Activated CD4-positive, alpha-beta memory T cell treated with anti-CD3 and anti-CD28 coated beads for 36 hours (primary cell): ENCODE measurements at places on chromosomes 1 and 21. TPM values are rescaled to one million over a fixed set of nuclear protein-coding genes. Genes with fewer than 3 reads are reported as not detected.

The TMOD4 gene
- 2.7 TPM for total RNA-seq

The AADACL3 gene
- not detected for total RNA-seq

GRCh38 chr1:151502859-151503780, 8.1 kb upstream of the CGN start:
- no peak for DNase-seq

- DNase-seq, result peak; percentile 73
Measured at GRCh38 chr1:41810446-41810845, 108.3 kb downstream of the HIVEP3 start.

GRCh38 chr21:37866027-37866426, 50.2 kb downstream of the KCNJ6 start:
- DNase-seq, result no peak

DNA sequence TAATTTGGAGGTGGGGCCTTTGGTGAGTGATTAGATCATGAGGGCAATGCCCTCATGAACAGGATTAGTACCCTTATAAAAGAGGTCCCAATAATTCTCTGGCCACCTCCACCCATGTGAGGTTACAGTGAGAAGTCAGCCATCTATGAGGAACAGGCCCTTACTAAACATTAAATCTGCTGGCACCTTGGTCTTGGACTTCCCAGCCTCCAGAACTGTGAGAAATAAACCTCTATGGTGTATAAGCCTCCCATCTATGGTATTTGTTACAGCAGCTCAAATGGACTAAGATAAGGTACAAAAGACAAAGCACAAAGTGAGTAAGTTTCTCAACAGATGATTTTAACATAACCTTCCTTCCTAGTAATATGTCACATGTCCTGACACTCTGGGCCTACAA, 22.3 kb downstream of the NRIP1 start:
- DNase-seq, result no peak

DNA sequence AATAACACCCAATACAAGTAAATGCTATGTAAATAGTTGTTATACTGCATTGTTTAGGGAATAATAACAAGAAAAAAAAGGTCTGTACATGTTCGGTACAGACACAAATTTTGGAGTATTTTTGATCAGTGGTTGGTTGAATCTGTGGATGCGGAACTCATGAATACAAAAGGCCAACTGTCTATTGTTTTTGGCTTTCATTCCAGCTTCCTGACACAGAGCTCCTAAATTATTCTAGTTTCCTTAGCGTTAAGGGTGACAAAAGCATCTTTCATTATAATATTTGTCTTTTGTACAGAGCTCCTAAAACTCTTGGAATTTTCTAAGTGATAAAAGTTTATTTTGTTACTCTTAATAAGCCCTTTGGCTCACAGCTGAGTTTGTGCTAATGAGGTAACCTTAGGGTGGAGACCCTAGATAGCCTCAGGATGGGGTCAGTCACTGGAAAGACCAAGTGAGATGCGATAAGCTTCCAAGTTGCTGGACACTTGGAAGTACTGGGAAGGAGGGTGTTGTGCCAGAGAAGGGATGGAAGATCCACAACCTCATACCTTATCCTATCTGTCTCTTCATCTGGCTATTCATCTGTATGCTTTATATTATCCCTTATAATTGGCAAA, 57.4 kb upstream of the PRRC2C start:
- no peak for DNase-seq

DNA sequence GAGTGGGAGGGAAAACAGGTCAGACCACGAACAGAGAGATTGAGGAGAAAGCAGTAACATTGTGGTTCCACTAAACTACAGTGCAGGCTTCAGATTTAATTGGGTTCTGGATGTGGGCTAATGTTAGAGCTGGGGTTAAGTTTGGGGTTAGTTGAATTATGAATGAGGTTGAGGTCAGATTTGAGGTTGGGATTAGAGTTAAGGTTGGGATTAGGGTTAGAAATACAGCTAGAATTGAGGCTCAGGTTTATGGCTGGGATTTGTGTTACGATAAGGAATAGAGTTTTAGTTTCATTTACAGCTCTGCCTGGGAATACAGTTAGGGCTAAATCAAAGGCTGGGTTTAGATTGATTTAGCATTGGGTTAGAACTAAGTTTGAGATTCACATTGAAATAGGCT, 1.8 kb upstream of the VSIG8 start:
- DNase-seq, result no peak

DNA sequence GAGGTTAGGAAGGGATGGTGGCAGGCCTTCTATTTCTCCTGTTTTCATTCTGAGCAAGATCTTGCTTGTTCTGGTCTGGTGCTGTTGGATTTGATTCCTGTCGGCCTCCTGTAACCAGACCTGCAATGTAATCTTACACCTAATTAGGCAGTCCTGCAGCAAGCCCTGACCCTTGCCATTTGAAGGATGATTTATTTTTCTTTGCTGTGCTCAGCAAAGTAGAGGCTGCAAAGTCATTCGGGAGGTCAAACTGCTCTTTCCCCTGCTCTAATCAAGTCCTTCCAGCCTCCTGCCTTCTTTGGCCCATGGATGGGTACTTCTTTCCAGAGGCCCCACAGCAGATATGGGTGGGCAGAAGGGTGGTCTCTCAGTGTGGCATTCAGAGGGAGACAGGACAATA, 417.7 kb upstream of the USP24 start:
- DNase-seq, result no peak
